ENCODE measurements at places on chromosomes 6 and 20.

DNA sequence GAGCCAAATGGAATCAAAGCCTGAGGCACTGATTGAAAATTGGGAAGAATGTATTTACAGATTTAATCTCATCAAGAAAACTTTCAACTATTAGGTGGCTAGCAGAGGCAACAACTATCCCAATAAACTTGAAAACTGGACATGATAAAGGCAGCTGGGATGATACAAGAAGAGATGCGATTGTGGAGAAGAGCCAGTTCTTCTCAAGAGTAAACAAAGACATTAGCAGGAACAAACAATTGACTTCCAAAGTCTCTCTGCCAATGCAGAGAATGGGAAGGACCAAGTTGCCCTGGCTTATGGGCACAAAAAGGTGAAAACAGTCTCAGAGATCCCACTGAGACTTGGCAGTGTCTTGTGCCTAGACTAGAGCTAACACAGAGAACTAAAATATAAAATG lies 132.4 kb downstream of the SOBP start:
- no peak for DNase-seq

GRCh38 chr6:111938710-111939109 lies 65.5 kb upstream of the FYN start:
- DNase-seq = peak; percentile 72

DNA sequence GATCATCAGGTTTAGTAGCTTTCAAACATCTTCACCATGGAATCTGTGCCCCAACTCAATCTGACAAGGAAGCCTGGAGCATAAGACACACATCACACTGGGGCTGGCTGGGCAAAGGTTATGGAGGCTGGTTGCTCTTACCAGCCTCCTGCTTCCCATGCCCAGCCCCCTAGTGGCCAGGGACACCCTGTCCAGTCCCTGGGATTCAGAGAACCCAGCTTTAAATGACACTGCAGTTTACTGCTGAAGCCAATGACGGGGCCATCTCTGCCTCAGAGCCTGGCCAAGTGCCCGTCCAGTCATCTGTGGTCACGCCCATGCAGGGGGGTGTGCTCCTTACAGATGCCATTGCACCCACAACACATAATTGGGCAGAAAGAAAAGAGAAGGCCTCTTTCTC lies 272.9 kb downstream of the SMOC2 start:
- DNase-seq = no peak

GRCh38 chr6:119174879-119175817 lies 96.7 kb upstream of the FAM184A start:
- peak; percentile 69 for DNase-seq

GRCh38 chr6:90835596-90836212 lies 248.8 kb upstream of the MAP3K7 start:
- DNase-seq = no peak

DNA sequence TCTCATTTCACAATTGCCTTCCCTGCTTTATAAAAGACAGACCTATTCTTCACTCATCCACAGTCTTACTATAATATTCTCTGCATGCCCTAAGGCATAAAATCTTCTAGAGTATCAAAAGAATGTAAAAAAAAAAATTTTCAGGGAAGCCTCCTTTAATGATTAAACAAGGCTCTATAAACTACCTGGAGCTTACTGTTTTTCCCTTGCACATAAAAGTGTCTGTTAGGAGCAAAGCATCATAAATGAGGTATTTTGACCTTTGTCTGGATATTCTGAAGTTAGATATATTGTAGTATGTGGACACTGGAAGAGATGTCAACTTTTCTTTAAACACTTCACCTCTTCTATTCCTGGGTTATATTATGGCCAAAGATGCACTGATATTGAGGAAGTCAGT lies 97.5 kb downstream of the ARHGAP18 start:
- DNase-seq = no peak

GRCh38 chr6:111992851-111993250 lies 61.1 kb upstream of the CCN6 start:
- no peak for DNase-seq

DNA sequence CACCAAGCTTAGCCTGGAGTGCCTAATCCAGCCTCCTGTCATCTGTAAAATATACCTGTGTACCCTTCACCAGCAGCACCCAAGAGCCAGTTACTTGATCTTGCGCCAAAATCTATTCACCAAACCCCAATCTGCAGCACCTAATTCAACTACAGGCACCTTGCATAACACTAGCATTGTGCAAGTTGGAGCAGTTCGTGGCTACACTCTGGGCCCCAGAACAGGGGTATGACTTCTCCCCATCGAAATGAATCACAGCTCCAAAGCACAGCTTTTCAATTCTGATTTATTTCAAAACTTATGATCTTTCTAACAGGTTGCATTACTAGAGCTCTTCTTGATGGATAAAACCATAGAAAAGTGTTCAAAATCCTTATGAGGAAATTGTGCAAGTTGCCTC lies 100.4 kb upstream of the TCF21 start:
- no peak for DNase-seq

DNA sequence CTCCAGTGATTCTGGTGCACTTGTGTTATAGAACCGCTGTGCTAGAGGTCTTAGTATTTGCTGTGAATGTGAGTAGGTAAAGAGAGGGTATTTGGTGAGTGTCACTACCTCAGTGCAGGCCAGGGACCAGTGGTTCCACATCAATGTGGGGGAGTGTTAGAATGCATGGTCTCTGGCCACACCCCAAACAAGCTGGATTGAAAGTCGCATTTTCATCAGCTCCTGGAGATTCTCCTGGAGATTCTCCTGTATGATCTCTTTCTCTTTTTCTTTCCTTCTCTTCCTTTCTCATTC lies 26.8 kb upstream of the BCAS1 start:
- DNase-seq = no peak

DNA sequence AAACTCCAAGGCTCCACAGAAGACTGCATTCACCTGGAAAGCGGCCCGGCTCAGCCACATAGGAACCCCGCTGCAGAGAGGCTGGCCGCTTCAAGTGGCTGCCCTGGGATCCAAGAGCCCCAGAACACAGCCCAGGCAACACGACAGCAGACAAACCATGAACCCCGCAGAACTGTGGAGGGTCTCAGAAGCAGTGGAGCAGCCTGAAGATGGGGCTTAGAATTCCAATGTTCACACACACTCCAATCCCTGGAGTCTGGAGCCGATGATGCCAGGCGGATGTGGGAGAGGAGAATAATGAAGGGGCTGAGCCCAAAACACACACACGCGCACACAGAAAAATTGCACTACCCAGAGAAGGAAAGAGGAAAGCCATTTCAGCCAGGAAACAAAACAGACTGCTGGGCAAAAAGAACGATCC lies 52.4 kb downstream of the NINL start:
- DNase-seq = no peak

GRCh38 chr20:12535316-12535715 lies 473.5 kb upstream of the SPTLC3 start:
- DNase-seq = no peak

DNA sequence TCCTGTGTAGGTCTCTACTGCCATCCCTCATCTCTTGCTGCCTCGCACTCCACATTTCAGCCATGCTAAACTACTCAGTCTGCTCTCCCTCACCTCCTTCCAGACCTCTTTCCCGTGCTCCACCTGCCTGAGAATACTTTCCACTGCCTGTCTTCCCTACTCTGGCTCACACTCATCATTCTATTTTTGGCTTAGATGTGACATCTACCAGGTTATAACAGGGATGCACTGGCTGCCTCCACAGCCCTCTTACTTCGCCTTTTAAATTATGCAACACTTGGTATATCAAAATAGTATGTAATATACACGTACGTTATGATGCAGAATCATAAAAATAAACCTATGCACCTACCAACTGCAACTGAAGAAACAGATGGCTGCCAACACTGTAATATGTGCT lies 222.8 kb upstream of the DTNBP1 start:
- DNase-seq = no peak

- DNase-seq = peak; percentile 42
These were observed 132.6 kb downstream of the CEBPB start for GRCh38 chr20:50323209-50323608.

DNA sequence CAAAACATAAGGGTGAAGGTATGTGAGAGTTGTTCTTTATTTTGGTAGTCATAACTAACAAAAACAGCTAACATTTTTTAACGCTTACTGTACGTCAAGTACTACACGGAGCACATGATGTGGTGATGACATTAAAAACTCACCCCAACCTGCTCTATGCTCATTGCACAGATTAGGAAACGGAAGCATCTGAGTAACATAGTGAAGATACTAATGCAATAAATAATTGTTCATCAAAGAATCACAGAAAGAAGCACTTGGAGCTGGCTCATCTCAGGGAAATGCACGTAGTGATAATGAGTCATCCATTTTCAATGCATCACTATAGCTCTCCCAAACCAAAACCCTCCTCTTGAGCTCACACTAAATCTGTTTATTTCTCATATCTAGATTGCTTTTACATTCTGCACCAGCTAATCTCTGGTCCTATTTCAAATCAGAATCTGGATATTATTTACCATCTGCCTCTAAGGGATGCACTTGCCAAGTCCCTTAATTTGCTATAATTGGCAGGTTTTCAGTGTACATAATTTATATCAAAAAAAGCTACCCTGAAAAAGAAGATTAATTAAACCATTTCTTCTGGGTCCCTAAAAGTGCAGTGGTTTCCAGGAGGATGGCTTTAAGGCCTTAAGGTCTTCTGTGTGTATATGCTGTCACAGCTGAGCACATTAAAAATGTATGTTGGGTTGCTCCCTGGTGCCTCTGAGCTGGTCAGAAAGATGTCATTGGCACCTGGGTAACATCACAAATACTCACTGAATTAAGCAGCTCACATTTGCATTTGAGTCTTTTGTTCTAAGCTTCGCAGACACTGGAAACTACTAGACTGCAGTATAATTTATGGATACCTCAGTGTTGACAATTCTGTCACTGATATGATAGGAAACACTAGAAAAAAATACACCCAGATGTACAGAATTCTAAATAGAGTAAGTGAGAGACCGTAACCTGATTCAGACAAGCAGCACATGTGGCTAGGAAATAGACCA lies 677.4 kb upstream of the CITED2 start:
- peak; percentile 73 for DNase-seq

- DNase-seq = no peak
These were observed 29.9 kb downstream of the CDH26 start for GRCh38 chr20:59988141-59988540.

GRCh38 chr6:69044534-69044933 lies 409.5 kb downstream of the ADGRB3 start:
- peak; percentile 33 for DNase-seq

DNA sequence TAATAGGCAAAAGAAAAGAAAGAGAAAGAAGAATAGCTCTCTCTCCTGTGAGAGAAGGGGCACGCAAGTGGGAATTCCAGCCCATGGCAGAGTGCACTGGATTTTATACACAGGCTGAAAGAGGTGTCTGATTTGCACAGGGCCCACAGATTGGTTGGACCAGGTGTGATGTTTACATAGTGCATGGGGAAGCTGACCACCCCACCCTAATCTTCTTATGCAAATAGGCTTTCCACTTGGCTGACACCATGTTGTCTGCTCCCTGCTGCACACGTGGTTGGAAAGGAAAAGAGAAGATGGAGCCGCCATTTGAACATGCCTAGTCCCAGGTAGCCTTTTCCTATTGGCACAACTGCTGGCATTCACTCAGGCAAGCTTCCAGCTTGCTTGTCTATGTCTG lies 20.2 kb downstream of the MICA start:
- no peak for DNase-seq

GRCh38 chr20:59173938-59174491 lies 10.4 kb downstream of the ZNF831 start:
- no peak for DNase-seq

GRCh38 chr20:61724376-61724775 lies 341.3 kb downstream of the TAF4 start:
- no peak for DNase-seq

DNA sequence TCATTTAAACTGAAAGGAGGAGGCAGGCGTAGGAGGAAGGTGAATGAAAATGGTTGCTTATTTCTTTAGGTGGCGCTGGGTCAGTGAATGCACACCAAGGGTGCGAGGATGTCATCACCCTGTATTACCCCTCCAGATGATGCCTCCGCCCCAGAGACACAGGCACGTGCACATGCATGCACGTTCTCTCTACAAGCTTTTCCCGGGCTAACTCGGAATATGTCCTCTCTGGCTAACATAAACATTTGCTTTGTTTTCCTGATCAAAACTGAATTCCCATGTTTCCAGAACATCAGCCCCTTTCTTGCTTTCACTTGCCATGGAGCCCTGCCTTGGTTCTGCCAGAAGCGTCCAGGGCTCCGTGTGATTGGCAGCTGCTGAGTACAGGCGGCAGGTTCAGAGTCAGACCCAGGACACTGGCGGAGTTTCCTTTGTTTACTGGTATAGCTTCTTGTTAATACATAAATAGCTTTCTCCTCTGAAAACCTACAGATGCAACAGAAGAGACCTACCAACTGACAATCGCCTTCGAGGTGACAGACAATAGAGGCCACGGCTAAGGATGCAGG lies 131.2 kb upstream of the RPS6KA2 start:
- DNase-seq = no peak

DNA sequence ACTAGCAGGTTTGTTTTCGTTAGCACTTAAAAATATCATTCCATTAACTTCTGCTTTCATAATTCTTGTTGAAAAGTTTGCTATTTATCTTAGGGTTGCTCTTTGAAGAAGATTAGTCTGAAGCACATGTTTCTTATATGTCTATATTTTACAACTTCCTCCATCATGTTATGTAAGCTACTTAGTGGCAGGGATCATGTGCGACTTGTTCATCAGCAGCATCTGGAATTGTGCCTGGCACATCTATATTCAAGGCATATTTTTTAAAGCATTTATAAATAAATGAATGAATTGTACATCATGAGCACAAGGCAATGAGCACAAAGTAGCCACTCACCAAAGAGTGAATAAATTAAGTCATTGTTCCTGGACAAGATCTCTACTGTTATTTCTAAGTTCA lies 187.2 kb upstream of the COL21A1 start:
- no peak for DNase-seq

- peak; percentile 65 for DNase-seq
These were observed 817 bp downstream of the ME1 start for GRCh38 chr6:83429857-83430610.

- DNase-seq = no peak
These were observed 245.4 kb upstream of the ASCC3 start for GRCh38 chr6:101126501-101126900.

- no peak for DNase-seq
These were observed 166.1 kb upstream of the PRDM1 start for GRCh38 chr6:105920071-105920470.

- peak; percentile 52 for DNase-seq
These were observed 779 bp downstream of the HEBP2 start for GRCh38 chr6:138404666-138405337.

- DNase-seq = no peak
These were observed 908.7 kb upstream of the CITED2 start for GRCh38 chr6:140283197-140283596.

- no peak for DNase-seq
These were observed 16.3 kb downstream of the IRAK1BP1 start for GRCh38 chr6:78883651-78884050.

DNA sequence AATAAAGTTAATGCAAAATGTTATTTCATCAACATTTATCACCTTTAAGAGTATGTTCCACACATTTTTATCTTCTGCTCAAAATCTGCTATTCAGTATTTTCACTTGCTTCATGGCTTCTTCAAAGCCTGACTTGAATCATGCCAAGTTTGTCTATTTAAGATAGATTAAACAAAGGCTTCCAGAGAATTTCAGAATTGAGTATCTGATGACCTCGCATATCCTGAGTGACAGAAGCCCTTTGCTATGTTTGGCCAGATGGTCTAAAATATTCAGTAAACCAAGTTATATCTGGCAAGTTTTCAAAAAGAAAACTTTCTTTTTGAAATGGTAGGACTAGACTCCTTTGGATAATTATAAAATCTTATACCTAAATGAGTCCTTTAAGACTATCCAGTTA lies 348.9 kb upstream of the KCNQ5 start:
- DNase-seq = peak; percentile 66

- DNase-seq = peak; percentile 66
These were observed 70.2 kb upstream of the CD93 start for GRCh38 chr20:23156170-23156841.

- no peak for DNase-seq
These were observed 73.3 kb downstream of the CAP2 start for GRCh38 chr6:17466707-17467106.

All from adipocyte (in vitro differentiated cells).